ENCODE measurements at places on chromosomes 1 and 21. TPM values are rescaled to one million over a fixed set of nuclear protein-coding genes. Genes with fewer than 3 reads are reported as not detected.

S100A5 gene
- not detected for total RNA-seq

MCM3AP gene
- total RNA-seq, result 60.5 TPM

DYRK3 gene
- total RNA-seq, result 0.93 TPM

BATF3 gene
- 4.4 TPM for total RNA-seq

ADAMTS4 gene
- 0.15 TPM for total RNA-seq

ALX3 gene
- total RNA-seq, result not detected

S100A12 gene
- not detected for total RNA-seq

TEDDM1 gene
- not detected for total RNA-seq

IGFN1 gene
- total RNA-seq, result not detected

TRIM58 gene
- not detected for total RNA-seq

TCEA3 gene
- total RNA-seq, result not detected

SLC30A2 gene
- not detected for total RNA-seq

IGSF9 gene
- total RNA-seq, result not detected

RGS8 gene
- 20.5 TPM for total RNA-seq

PRAMEF10 gene
- not detected for total RNA-seq

OR2M3 gene
- total RNA-seq, result not detected

NCMAP gene
- total RNA-seq, result not detected

All from Karpas-422 (cell line).